SW 1271 (cell line): ENCODE measurements at places on chromosomes 1 and 21.

- no peak for DNase-seq
These were observed 6.8 kb upstream of the MTARC2 start for GRCh38 chr1:220741349-220741748.

DNA sequence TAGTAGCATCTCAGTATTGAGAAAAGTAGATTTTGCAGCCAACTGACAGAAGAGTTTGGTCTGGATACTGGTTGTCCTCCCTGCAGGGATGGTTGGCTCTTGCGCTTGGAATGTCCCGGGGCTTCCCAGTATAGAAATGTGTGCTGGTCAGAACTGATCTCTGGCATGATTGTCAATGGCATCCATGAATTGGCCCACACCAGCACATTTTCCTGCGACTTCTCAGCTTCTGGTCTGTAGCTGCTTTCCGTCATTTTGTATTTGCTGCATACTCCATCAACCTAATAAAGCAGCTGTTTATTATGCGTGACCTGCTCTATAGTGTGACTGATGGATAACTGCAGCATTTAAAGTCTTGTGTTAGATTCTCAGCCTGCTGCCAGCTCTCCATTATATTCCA lies 203.7 kb downstream of the S1PR1 start:
- DNase-seq = no peak

GRCh38 chr1:1435106-1435903 lies at the start of gene VWA1:
VWA1 (plus strand) TSS chr1:1435690; CDS start chr1:1435749, 59 bp downstream.
- no peak for DNase-seq

DNA sequence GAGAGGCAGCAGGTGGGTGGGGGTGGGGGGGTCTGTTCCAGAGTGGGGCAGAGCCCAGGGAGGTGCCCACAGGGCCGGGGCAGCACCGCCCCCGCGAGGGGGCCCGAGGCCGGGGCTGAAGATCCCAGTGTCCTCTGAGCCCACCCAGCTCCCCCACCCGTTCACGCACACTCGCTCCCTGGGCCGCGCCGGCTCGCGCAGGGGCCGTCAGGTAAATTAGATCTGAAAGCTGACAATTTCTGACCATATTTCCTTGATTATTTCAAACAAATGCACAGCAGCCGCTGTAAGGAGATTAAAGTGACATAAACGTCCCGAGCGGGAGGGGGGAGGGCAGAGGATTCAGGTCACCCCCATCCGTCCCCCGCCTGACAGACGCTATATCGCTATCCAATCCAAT lies 118.0 kb downstream of the CASZ1 start:
- DNase-seq = no peak

GRCh38 chr1:119075614-119076013 lies 64.8 kb downstream of the WARS2 start:
- no peak for DNase-seq

GRCh38 chr21:28387220-28387619 lies 605.5 kb downstream of the LTN1 start:
- no peak for DNase-seq

- no peak for DNase-seq
These were observed 24.8 kb downstream of the CNST start for GRCh38 chr1:246591047-246591446.

DNA sequence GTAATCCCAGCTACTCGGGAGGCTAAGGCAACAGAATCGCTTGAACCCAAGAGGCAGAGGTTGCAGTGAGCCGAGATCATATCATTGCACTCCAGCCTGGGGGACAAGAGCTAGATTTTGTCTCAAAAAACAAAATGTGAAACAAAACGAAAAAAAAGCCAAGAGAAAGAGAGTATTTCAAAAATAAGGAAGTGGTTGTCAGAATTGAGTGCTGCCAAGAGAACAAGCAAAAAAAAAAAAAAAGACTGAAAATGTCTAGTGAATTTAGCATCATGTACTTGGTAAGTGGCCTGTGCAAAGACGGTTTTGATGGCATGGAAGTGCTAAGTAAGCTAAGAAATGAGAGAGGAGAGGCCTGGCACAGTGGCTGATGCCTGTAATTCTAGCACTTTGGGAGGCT lies 14.3 kb downstream of the KPNA6 start:
- no peak for DNase-seq

- DNase-seq = peak; percentile 73
These were observed 1.8 kb downstream of the ARPC5 start for GRCh38 chr1:183633676-183634343.

DNA sequence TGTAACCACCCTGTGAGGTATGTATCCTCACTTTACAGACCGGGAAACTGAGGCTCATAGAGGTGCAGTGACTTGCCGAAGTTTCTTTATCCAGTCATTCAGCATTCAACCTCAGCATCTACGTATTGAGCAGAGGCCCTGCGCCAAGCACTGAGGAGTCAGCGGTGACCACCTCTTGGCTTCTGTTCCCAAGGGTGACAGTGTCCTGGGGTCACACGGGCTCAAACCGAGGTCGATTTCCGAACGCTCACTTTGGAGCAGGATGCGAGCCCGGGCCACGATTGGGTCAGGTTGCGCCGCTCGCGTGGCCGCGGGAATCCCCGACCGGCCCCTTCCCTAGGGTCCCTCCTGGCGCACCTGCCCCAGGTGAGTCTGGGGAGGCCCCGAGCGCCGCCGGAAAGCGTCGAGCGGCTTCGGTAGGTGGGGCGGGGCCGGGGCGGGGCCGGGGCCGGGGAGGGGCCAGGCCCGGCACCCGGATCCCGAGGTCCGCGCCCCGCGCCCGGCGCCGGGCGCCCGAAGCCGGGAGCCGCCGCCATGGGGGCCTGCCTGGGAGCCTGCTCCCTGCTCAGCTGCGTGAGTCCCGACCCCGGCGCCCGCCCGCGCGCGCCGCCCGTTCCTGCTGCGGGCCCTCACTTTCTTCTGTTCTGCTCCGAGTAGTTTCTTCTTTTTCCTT lies at the start of gene SERINC2:
Gene SERINC2 (plus strand): TSS at position 482 of the 673 bp plus-strand sequence. CDS start 53 bp downstream, at position 535.
- DNase-seq = no peak

GRCh38 chr1:181949500-181949899 lies 112.0 kb downstream of the ZNF648 start:
- DNase-seq = no peak

DNA sequence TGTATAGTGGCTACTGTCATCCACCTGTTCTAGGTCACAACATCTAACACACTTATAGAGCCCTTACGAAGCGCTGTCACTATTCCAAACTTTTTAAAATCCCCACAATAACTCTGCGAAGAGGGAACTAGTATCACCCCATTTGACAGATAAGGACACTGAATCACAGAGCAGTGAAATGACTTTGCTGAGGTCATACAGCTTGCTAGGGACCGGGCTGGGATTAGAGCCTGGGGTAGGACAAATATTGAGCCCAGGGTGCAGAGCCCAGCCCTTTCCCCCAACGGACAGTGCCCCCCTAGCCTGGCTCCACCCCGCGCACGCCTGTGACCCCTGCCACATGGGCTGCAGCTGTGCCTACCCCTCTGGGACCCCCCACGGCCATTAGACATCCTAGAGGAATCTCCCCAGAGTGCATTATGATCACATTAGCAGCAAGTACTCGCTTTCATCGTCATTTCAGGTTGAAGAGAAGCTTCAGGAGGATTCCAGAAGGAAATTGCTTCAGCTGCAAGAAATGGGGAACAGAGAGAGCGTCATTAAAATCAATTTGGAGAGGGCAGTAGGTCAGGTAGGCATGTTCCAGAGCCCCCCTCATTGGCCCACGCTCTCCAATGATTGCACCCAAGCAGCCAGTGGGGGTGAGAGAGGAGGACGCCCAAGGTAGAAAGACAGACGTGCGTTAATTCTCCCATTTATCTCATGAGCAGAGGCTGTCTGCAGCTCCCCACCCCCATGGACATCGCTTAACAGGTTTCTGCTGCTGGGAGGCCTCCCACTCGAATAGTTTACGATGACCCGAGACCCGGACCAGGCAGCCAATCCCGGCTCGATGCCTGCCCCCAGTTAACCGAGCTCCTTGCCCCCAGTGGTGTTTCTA lies 77.2 kb downstream of the FHAD1 start:
- no peak for DNase-seq

GRCh38 chr21:38342739-38343138 lies 85.9 kb downstream of the KCNJ15 start:
- DNase-seq = no peak

DNA sequence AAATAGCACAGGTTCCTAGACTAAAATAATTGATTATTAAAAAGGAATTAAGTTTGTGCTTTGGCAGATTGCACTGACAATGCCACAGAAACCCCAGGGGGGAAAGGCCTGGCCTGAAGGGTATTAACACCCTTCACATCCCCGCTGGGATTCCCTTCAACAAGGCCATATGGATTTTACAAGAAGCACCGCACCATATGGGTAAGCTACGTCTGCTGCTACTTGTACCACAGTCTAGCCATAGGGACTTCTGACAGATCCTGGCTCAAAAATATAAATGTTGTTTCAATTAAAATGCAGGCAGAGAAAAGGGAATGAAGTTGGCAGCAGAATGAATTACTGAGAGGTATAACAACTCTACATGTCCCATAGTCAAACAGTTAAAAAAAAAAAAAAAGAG lies 101.0 kb downstream of the DENND1B start:
- no peak for DNase-seq

- no peak for DNase-seq
These were observed 23.0 kb upstream of the PIGC start for GRCh38 chr1:172466795-172467407.
